ENCODE measurements at places on chromosomes 7 and 10.

GRCh38 chr7:133669061-133669455, 416.2 kb downstream of the EXOC4 start:
- no peak for DNase-seq

DNA sequence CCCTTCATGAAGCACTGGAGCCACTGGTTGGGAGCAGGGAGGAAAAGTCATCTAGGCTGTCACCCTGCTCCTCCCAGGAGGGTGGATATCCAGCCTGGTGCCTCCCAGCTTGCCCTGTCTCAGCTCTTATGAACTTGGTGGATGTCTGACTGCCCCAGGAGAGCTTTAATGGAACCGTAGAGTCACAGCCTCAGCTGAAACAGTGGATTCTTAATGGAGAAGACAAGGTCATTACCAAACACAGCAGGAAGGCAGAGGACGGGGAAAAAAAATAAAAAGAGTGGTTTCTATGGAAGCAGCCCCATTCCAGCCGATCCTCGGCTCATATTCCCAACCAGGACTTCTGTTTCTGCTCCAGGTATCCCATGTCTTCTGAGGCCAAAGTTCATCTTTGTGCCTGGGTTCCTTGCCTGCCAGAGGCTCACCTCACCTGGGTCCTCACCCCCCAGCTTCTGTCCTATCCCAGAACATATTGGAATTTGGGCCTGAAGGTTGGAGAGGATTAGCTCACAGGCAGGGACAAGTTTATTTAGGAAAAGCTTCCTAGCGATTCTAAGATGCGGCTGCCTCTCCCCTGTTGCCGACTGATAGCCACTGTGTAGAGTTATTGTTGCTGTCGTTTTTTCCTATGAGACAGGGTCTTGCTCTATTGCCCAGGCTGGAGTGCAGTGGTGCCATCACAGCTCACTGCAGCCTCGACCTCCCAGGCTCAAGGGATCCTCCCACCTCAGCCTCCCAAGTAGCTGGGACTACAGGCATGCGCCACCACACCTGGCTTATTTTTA, 15.6 kb downstream of the CCL26 start:
- DNase-seq: no peak

DNA sequence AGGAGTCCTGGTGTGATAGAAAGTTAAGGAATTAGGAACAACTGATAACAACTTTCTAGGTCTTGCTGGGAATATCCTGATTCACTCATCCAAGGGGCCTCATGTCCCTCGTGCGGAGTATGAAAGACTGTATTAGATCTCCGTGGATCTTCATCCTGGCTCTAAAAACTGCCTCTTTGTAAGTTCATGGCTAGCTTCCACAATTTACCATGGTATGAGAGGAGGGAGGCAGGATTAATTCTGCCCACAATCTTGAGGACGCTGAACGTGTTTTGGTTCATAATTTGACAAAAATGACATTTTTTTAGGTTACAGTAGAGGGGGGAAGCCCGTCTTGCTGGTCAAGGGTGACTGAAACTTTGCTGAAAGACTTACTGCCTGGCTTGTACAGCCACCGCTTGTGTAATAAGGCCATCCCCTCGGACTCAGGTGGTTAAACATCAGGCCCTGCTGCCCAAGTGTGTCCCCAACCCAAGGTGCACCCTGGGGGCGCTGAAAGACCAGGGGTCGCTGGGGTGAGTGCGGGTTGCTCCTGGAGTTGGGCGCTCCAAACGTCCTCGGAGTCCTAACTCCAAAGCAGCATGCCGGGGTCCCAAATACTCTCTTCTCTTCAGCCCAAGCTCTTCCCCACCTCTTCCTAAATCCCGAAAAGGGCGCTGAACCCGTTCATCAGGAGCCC, 733 bp downstream of the HIBADH start:
- no peak for DNase-seq

GRCh38 chr10:614790-615582, 74.5 kb downstream of the DIP2C start:
- no peak for DNase-seq
